Stimulated activated CD8-positive, alpha-beta memory T cell treated with anti-CD3 and anti-CD28 coated beads, Interleukin-15, amount 100 ng/mL, for 24 hours (primary cell): ENCODE measurements at places on chromosomes 12 and 14.

DNA sequence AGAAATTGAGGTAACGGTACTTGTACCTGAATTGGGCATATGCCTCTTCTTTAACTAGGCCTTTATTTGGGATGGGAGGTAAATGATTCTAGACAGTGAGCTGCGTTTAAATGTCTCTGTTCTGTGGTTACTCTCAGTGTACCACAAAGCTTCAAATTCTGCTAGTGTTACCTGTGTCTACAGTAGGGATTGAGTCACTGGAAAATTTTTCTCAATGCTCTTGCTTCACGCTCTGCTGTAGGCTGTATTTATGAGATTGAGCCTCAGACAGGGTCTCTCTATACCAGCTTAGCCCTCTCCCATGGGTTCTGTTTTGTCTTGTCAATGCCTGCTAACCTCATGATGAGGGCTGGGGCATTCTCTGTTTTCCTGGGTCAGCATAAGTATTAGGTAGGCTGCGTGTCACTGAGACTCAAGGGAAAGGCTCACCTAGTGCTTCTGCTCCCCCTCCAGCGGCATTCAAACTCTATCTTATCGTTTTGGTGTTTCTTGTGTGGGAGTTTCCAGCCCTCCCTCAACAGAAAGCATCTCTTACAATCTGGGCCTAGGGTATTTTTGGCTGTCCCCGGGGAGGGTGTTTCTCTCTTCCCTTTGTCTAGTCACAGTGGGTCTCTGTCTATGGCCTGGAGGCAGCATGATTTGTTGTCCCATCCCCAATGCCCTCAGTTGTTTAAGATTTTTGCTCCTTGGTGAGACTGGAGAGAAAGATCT is 285.8 kb downstream of the ADGRD1 start:
- DNase-seq = no peak

DNA sequence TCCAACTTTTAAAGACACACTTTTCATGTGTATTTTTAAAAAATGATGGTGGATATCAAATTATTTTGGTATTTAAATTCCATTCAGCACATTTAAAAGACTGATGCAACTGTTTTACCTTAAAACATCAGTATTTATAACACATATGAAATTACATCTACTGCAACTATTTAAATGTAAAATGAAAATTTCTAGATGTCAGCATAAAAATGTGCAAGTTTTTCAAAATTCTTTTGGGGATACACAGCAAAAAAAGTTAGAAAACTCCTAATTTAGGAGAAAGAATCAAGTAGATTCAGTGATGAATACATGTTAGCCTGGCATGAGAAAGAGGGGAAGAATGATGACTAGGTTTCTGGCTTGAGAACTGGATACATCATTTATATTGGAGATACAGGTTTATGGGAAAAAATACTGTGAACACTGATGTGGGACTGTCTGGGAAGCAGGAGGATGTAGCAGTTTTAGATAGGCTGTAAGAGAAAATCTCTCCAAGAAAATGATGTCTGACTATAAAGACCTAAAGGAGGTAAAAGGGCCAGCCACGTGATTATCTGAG is 9.2 kb downstream of the SOS2 start:
- no peak for DNase-seq

DNA sequence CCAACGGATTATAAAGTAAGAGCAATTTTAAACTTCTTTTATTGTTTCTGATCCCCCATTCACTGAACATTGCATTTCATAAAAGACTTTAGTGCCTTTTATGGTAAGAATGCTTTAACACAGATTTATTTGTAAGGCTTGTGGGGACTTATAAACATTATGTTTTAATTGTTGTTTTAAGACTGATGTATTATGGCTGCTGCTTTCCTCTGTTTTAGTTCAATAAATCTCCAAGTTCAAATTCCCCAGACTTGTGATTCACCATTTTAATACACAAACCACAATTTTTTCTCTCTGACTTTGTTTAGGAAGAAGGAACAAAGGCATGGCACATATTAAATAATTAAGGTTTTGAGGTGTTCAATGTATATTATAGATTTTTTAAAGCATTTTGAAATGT is 753.3 kb downstream of the SLC6A15 start:
- no peak for DNase-seq

- DNase-seq = no peak
Observed at GRCh38 chr14:104561124-104561557, 18.4 kb upstream of the C14orf180 start.

- DNase-seq = no peak
Observed at GRCh38 chr14:96204151-96205058, at the start of gene BDKRB2. Gene BDKRB2, plus strand, starts transcription at chr14:96204839. Its CDS starts 32,269 bp downstream, at chr14:96237108.

DNA sequence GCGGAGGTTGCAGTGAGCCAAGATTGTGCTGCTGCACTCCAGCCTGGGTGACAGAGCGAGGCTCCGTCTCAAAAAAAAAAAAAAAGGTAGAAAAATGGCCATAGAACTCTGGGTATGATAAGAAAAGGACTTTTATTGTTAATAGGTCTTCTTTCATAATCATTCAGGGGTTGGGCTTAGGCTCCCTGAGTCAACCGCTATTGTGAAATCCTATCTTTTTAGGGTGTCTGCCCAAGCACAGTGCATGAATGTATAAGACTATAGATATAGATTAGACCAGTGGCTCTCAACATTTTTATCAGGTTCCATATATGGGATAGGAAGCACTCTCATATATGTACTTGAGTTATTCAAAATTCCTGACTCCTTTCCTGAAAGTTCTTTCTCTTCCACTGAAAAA is 48.7 kb upstream of the USP15 start:
- no peak for DNase-seq

GRCh38 chr12:63382930-63383329 is 231.9 kb upstream of the AVPR1A start:
- DNase-seq = no peak

DNA sequence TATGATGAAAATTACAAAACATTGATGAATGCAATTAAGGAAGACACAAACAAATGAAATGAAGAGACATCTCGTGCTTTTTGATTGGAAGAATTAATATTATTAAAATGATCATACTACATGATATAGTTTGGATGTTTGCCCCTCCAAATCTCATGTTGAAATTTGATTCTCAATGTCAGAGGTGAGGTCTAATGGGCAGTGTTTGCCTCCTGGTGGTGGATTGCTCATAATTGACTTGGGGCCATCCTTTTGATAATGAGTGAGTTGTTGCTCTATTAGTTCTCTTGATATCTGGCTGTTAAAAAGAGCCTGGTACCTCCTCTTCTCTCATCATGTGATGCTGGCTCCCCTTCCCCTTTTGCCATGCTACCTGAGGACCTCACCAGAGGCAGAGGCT is 56.7 kb downstream of the CD163L1 start:
- no peak for DNase-seq

DNA sequence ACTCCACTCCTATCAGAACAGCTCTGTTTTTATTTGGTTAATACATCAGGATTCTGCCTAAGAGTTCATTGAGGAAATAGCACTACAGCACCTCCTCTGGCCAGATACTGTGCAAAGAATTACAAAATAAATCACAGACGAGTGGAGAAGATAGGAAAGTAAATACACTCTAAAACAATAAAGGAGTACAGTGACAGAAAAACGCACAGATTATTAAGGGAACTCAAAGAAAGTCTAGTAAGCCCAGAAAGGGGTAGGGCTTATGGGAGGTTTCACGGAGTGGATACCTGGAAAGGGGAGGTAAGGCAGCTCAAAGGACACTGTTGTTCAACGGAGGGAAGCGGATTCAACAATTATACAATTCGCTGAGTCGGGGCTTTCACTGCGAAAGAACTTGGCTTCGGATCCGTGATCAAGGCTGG is 5.5 kb downstream of the OR10AD1 start:
- no peak for DNase-seq

DNA sequence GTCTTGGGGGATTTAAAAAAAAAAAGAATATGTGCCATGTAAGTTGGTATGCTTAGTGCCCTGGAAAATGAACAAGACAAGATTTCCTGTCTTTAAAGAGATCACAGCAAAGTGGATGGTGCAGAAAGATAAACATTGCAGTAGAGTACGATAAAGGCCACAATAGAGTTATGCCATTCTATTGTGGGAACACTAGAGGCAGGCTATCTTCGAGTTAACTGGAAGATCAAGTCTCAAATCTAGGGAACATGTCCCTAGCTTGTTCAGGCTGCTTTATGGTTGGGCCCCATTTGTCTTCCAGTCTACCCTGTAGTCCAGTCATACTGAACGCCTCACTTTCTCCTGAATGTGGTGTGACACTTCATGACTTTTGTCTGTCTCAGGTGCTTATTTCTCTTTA is 18.7 kb upstream of the CCT2 start:
- DNase-seq = no peak

GRCh38 chr12:42957561-42958290 is 368.2 kb upstream of the PRICKLE1 start:
- no peak for DNase-seq

DNA sequence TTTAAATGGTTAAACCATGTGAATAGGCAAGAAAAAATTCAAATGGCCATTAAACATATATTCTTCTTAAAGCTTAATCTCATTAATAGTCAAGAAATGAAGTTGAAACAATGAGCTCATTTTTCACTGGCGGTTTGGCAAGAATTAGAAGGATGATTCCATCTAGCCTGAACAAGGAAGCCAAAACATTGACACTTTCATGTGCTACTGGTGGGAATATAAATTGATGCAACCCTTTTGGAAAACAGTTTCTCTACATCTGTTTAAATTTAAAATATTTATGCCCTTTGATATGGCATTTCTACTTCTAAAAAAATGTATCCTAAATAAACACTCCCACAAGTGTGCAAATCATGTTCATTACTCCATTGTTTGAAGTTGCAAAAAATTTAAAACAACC is 174.7 kb upstream of the HIF1A start:
- no peak for DNase-seq

GRCh38 chr14:70183991-70184390 is 4.8 kb downstream of the SLC8A3 start:
- no peak for DNase-seq

GRCh38 chr14:69844171-69844570 is 35.0 kb upstream of the SMOC1 start:
- DNase-seq = no peak

- no peak for DNase-seq
Observed at GRCh38 chr12:67884596-67884995, 104.7 kb upstream of the IFNG-AS1 start.

DNA sequence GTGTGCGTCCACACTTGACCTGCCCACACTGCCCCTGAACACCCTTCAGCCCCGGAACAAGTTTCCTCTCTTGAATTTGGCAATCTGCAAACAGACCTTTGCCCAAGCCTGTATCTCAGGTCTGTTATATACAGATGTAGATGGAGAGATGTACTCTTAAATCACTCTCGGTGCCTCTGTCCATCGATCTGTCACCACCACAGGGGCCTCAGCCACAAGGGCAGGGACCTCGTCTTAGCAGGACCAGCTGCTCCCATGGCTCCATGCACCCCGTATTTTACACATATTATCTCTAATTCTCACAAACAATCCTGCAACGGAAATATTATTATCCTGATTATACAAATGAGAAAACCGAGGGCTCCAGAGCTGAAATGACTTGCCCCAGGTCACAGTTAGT is 313.4 kb downstream of the BCL11B start:
- no peak for DNase-seq

DNA sequence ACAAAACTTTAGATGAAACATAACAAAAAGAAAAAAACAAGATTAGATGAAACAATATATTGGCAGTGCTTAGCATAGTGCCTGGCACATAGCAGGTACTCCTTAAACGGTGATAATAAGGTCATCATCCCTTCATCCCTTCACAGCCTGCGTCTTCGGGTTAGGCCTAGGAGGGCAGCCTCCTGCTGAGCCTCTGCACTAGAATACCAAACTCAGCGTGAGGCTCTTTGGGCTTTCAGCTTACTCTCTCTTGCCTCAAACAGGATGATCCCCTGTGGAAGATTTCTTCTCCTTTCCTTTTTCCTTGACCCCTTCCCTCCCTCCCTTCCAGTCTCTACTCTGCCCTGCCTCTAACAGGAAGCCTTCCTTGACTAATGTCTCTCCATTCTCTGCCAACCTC is 14.4 kb upstream of the FIGNL2 start:
- no peak for DNase-seq

DNA sequence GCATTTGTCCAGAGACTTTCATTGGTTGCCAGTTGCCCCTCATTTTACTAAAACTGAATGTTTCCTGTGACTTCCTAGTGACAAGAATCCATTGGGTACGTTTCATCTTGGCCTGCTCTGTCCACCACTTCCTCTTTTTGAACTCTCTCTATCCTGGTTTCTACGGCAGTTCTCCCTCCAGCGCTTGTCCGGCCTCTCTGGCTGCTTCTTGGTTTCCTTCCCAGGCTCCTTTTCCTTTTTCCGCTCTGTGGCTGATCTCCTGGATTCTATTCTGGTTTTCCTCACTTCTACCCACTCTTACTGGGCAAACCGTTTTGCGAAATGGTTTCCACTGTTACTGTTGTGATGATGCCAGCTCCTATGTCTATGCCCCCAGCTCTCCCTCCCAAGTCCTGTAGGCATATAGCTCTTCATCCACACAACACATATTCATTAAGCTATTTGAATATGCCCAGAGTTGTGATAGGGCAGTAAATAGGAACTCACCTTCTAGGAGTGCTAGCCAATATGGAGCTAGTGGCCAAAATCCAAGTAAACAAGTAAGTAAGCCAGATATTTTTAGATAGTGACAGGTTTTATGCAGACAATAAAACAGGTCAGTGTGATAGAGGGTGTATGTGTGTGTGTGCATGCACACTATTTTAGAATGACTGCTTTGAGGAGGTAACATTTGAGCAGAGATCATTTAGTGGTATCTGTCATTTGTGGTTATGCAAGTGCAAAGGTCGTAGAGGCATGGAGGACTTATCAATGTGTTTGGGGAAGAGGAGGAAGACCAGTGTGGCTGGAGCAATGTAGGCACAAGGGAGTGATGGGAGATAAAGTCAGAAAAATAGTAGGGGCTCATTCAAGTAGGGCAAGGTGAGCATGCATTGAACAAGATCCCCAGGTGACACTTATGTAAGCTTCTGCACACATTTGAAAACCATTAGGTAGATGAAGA is 27.9 kb upstream of the CTDSP2 start:
- no peak for DNase-seq

- no peak for DNase-seq
Observed at GRCh38 chr12:53058674-53059433, 9.0 kb downstream of the TNS2 start.

- no peak for DNase-seq
Observed at GRCh38 chr14:63421226-63421625, 102.5 kb upstream of the GPHB5 start.

- no peak for DNase-seq
Observed at GRCh38 chr14:102900631-102901571, 21.6 kb upstream of the AMN start.

- DNase-seq = no peak
Observed at GRCh38 chr14:29838752-29839151, 88.9 kb downstream of the PRKD1 start.

- no peak for DNase-seq
Observed at GRCh38 chr12:89857652-89858274, 149.1 kb upstream of the ATP2B1 start.

GRCh38 chr12:56361487-56362129 is 1.0 kb downstream of the APOF start:
- no peak for DNase-seq
